ENCODE measurements at places on chromosomes 1 and 21.

GRCh38 chr1:3011631-3012455 lies 9.4 kb upstream of the ACTRT2 start:
- no peak for DNase-seq

DNA sequence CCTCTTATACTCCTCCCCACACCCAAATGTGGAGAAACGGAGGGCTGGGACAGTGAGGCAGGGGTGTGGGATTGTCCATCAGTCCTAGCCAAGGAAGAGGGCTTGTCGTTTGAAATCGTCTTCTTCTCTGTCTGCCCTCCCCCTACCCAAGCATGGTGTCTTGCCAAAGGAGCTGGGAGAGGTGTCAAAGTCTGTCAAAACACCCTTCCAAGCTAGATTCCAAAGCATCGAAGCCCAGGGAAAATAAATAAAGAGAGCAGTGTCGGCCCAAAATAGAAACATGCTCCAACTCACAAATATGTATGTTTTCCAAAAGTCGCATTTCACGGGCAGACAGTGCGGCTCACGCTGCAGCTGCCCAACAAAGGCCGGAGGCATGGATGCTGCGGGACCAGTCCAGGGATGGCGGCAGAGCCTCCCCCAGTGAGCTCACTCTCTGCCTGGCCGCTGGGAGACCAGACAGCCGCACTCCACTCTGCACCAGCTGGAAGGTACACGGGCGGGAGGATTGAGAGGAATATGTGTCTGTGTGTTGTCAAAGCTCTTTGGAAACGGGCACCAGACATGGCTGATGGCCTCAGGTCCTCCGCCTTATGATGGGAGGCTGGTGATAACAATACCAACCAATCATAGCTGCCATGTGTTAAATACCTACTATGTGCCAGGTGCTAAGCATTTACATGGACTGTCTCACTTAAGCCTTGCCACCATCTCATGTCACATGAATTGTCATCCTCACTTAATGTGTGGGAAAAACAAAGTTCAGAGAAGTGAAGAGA lies 3.9 kb downstream of the DISP3 start:
- DNase-seq, result no peak

DNA sequence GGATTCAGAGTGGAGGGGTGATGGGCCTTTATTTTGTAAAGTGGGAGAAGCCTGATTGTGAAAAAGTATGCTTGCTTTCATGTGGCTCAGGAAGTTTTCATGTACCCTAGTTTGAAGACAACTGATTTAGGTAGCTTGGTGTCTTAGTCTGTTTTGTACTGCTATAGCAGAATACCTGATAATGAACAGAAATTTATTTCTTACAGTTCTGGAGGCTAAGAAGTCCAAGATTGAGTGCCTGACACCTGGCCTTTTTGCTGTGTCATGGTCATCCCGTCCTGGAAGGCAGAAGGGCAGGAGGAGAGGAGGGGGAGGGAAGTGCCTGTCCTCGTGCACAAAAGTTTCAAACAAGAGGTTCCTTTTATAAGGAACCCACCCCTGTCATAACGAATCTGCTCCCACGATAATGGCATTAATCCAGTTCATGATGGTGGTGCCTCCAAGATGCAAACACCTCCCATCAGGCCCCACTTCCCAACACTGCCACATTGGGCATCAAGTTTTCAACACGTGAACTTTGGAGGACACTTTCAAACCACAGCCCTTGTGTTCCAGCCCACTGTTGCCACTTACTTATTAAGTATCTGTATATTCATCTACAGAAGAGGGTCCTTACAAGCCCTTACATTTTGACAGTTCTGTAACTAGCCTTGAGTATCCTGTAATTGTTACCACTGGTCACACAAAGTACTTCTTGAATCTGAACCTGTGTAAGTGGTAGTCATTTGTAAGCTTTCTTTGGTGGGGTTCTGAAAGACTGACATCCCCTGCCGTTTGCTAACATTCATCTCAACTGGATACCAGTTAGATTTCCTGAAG lies 9.5 kb downstream of the UCK2 start:
- no peak for DNase-seq

DNA sequence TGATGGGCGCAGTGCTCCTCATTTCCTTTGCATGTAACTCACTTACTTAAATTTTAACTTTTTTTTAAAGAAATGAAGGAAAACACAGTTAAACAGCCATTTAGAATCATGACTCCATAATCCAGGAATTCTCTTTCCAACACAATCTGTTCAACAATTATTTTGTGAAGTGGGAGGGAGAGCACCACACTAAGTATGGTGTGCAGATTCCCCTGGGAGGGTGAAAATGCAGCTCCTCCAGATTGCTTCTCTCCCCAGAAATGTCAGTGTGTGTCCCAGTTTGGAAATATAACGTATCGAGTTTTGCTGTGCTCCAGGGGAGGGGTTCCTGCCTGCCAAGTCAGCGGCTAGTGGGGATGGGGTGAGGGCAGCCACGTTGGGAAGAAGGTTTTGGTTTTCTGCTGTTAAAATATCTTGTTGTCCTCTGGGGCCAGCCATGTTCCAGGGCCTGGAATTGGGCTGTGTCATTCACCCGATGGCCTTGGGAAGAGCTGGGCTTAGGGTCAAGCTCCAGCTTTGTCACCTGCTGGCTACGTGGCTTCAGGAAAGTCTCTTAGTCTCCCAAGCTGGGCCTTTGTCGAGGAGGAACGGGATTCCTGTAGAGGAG lies 17.3 kb upstream of the DISP3 start:
- DNase-seq, result no peak

GRCh38 chr1:35641233-35641866 lies at the start of gene PSMB2:
Gene PSMB2, minus strand, starts transcription at chr1:35641526. Its CDS starts 94 bp downstream, at chr1:35641432.
- DNase-seq, result peak; percentile 94

DNA sequence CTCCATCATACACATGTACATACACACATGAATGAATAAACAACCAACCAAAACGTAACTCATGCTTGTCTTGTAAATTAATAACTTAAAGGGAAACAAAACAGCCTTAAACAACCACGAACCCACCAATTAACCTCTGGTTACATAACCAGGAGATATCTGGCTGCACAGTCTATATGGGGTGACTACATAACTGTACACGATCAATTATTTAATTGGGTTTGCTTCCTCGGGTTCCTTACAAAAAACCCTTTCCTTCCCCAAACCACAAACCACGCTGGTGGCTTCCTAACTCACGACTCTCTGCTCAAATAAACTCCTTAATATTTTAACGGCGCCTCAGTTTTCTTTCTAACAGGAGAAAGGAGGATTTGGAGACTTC lies 744 bp downstream of the ZNF670 start:
- no peak for DNase-seq

DNA sequence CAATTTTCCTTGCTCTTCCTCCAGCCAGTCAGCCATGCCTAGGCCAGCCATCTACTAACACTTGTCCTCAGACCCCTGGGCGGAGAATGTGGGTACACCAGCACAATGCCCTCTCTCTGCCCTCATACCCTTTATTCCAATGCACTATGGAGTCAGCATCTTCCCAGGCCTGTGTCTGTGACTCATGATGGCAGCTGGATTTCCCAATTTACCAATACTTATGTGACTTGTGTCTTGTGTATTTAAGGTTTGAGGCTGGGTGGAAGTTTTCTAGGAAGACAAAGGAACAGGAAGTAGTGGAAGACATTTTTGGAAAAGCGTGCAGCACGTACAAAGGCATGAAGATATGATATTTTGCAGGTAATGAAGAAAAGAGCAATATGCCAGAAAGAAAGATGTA lies 114.3 kb downstream of the NMNAT2 start:
- no peak for DNase-seq

DNA sequence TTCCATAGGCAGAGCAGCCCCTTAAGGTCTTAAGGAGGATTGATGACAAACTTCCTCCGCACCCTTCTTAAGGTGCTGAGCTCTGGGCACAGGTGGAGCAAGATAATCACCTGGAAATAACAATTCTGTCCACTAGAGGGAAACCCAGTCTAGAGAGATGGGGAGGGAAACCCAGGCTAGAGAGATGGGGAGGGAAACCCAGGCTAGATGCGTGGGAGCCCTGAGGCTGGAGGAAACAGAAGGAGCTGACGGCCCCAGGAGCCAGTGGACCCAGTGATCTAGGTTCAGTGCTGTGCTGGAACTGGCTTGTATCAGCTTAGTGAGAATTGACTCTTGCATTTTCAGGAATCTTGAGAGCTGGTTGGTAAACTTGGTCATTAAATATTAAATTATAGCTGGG lies 17.8 kb upstream of the MYCL start:
- DNase-seq, result peak; percentile 59

GRCh38 chr1:192131914-192132313 lies 26.3 kb upstream of the RGS18 start:
- no peak for DNase-seq

GRCh38 chr1:243672539-243673074 lies 177.4 kb downstream of the AKT3 start:
- no peak for DNase-seq

DNA sequence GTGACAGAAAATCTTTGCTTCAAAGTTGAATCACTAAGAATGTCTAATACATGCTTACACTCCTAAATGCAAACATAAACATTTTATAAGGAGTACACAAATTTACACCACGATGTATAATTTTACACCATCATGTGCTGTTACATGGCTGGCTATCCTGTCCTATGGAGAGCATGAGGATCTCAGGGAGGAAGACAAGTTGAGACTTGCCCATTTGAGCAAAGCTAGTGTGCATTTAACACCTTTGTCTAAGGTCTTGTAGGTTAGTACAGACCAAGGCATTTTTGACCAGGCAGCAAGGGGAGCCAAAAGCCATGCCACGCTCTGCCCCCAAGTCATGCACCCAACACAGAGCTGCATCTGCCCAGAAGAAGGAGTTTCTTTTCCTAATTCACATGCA lies 14.5 kb upstream of the COG2 start:
- DNase-seq, result no peak

DNA sequence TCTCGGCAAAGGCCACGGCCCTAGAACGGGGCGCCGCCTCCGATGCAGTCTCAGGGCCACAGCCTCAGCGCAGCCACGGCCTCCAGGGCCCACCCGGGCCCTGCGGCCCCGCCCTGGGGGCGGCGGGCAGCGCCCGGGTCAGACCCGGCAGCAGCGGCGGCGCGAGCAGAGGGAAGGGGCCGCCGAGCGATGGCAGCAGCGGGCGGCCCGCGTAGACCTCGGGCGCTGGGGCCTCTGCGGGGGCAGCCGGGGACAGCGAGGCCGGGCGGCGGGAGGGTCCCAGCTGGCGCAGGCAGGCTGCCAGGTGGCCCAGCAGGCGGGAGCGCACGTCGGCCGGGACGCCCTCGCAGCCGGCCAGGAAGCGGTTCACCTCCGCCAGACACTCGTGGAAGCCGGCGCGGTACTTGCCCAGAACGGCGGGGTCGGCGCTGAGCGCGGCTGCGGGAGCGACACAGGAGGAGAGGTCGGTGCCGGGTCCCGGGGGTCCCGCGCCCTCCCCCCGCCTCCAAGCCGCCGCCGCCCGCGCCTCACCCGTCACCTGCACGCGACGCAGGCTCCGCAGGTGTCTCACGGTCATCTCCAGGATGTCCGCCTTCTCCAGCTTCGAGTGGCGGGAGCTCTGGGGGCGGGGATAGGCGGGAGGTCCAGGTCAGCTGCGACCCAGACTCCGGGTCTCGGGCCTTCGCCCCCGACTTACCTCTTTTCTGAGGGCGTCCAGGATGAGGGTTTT lies 737 bp downstream of the HES4 start:
- DNase-seq, result no peak

DNA sequence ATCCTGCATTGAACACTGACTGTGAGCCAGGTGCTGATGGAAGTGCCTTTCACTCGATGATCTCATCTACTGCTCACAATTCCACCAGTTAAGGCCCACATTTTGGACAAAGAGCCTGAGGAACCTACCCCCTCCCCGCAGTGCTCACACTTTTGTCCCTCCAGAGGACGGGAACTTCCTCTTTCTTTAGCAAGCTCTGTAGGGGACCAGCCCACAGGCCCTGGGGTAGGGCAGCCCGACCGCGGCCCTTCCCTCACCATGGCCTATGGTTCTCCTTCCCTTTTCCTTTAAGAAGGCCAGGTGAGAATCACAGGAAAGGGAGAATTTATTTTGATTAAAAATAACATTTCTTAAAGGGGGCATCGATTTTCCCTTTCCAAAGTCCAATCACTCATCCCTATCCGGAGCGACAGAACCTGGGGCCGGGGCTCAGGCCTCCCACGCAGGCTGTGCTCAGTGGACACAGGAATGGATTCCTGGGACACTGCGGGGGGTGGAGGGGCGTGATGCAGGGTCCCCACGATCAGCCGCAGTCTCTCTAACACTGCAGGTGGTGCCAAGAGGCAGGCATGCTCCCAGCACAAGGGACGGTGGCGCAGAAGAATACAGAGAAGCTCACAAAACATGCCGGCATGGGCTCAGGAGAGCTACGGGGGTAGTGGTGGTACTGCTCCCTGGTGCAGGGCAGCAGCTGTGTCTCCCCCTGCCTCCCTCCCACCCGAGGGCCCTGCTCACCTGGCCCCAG lies 8.9 kb upstream of the KCNE1 start:
- DNase-seq, result no peak

- DNase-seq, result no peak
These were observed 43.1 kb upstream of the KANK4 start for GRCh38 chr1:62362061-62362917.

GRCh38 chr1:200306944-200307754 lies 102.7 kb downstream of the ZNF281 start:
- no peak for DNase-seq

DNA sequence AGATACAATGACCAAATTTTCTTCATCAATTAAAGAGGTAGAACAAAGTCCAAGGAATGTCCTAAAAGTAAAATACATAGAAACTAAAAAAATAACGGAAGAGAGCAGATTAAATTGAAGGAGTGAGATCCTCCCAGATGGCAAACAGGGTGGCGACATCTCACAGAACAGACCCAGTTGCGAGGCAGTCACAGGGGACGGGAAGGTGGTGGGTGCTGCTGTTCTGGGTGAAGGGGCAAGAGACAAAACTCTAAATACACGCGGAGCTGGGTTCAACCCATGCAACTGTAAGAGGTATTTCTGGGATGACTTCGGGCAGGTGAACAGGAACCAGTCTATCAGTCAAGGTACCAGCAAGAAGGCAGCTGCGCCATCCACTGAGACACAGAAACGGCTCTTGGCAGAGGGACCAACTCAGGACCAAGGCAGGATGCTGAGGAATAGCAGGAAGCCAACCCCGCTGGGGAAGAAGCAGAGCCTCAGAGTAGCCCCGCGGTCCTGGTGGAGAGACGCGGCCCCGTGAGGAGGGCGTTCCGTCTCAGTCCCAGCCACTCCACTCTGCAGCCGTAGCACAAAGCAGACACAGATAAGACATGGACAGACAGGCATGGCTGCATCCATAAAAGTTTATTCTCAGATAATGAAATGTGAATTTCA lies 32.2 kb downstream of the WDR4 start:
- DNase-seq, result no peak

DNA sequence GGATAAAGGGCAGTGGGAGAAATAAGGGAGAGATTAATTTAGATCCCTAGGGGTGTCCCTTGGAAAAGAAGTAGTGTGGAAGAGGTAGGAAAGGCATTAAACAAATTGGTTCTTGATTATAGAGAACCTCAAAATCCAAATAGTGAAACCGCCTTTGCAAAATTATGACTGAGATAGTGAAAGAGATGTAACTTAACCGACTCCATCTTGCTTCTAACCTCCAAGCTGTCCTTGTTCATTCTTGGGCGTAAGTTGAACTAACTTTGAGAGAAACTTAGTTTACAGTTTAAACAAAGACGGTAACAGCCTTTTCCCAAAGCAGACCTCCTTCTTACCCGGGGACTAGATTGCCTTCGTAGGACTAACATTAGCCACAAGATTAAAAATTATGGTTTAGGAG lies 3.2 kb upstream of the RAB3GAP2 start:
- no peak for DNase-seq

All from amniotic stem cell (primary cell).